ENCODE measurements at places on chromosomes 7 and 10.
A peak's percentile ranks its signal among the peaks of the same experiment; 100 is the strongest.

DNA sequence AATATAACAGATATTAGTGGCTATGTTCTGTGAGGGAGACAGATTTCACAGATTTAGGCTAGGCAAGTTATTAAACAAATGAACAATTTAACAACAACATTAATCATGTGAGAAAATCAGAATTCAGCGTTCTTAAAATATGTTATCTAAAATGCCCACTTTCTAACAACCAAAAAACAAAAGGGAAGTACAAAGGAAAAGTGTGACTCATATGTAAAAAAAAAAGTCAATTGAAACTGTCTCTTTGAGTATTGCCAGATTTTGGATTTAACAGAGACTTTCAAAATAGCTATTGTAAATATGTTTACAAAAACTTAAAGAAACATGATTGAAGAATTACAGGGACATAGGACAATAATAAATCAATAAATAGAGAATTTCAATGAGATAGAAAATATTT lies 34.8 kb upstream of the ARHGAP22 start:
- DNase-seq, result no peak

GRCh38 chr7:94763268-94763667 lies 107.3 kb upstream of the SGCE start:
- DNase-seq, result peak; percentile 15

- DNase-seq, result no peak
Observed at GRCh38 chr10:101967119-101967518, 88.9 kb downstream of the ARMH3 start.

DNA sequence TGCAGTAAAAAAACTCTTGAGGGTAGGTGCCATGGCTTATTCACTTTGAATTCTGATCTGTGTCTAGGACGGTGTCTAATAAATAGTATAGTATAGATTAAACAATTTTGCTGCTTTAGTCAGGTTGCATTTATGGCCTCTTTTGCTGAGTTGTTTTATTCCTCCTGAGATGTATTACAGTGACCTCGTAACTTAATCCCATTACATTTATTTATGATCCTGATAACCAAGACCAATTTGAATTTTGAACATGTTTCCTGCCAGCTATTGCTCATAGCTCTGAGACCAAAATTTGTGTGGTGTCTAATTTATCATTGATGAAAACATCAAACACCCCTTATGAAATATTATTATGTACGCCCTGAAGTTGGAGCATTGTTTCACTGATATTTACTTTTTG lies 381.9 kb upstream of the SEMA3C start:
- no peak for DNase-seq

DNA sequence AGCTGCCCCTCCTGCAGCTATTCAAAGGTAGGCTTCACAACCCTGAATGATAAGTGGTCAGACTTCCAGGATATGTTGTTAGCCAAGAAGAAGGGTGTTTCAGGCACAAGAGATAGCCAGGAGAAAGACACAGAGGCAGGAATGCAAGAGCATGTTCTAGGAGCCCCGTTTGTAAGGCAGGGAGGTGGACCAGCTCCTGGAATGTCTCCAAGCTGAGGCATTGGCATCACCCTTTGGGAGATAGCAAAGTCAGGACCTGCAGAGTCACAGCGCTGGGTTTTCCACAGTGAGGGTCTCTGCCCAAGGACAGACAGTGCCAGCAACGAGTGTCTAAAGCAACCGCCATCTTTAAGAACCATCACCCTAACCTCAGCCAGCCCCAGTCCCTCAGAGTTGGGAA lies 484.5 kb upstream of the ZMIZ1 start:
- no peak for DNase-seq

DNA sequence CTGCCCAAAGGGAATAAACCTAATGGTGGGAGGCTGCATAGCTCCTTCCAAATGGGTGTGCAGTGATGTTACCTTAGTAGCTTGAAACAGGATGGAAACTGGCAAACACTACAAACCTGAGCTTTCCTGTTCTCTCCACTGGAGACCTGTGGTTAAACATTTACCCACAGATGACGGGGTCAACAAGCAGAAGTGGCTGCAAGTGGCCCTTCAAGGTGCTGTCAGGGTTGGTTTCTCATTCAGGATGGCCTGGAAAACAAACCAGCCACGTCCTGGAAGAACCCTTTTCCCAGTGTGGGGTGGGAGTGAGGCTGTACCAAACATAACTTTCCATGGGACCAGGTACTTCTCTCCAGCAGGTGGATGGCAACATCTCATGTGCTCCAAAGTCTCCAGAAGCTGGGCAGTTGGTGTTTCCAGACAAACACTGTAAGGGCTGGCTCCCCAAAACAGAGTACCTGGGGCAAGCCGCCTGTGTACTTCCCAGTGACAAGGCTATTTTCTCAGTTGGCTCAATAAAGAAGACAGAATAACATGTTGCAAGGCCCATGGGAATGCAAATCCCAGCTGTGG lies 67.5 kb downstream of the DNAJB9 start:
- no peak for DNase-seq

- no peak for DNase-seq
Observed at GRCh38 chr10:84204122-84204521, 9.8 kb downstream of the CDHR1 start.

- DNase-seq, result peak; percentile 89
Observed at GRCh38 chr7:73606801-73607691, 17.3 kb downstream of the MLXIPL start.

DNA sequence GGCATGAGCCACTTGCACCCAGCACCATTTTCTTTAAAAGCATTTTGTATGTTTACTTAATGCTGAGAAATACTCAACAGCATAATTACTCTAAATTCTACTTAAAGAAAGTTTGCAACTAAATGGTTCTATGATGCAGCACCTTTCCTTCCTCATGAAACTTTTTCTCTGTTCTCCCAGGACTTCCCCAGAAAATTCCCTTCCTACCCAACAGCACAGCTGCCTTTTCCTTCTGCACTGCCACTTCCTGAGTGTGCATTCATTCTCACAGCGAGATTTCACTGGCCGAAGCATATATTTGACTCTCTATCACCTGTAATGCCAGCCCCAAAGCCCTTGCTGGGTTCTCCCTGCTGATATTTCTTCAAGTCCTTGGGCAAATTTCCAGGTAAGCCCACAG lies 41.5 kb upstream of the DGKI start:
- no peak for DNase-seq

DNA sequence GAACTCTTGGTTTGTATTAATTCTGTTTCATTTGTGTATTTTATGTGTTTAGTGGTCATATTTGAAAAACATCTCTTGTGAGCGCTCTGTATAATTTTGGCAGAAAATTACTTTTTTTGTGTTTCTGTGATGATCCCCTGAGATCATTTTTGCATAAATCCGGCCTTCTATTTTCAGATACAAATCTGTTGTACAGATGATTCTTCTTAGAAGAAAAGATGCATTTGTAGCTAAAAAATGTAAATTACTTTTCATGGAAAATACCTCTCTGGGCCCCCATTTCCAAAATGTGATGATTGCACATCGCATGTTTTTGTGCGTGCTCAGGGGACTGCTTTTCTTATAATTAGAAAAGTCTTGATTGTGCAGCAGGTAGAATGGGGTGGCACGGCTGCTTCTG lies 395.4 kb downstream of the LRMDA start:
- DNase-seq, result no peak

DNA sequence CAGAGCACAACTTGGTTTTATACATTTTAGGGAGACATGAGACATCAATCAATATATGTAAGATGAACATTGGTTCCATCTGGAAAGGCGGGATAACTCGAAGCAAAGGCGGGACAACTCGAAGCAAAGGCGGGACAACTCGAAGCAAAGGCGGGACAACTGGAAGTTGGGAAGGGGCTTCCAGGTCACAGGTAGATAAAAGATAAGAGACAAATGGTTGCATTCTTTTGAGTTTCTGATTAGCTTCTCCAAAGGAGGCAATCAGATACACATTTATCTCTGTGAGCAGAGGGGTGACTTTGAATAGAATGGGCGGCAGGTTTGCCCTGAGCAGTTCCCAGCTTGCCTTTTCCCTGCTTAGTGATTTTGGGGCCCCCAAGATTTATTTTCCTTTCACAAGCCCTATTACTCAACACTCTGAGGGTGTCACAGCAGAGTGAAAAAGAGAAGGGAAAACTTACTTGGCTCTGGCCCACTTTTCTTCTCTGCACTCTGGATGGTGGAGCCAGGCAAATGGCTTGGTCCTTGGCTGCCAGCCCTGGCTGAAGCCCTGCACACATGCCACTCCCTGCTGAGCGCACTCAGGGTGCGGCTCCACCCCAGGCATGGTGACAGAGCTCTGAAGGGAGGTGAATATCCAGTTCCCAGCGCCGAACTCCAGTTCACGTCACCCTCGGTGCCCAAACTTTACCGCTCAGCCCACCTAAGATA lies 46.7 kb downstream of the PARD3 start:
- DNase-seq, result no peak

All from HuH-7 (cell line).